Fibroblast of the aortic adventitia (primary cell): ENCODE measurements at places on chromosomes 13 and 19.

DNA sequence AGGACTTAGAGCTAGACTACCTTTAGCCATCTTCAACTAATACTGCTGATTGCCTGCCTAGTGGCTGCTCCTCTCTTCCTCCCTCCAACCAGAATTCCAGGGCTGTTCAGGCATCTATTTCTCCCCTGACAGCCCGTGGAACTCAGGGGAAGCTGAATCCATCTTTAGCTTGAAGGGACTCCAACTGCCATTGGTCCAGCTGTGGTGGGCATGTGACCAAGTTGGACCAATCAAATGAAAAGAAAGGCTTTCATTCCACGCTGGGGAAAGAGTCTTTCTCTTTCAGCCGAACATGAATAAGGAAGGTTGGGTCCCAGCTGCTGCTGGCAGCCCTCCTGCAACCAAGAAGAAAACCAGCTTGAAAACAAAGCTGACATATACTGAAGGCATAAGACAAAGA, 168.5 kb upstream of the OBI1 start:
- no peak for DNase-seq

DNA sequence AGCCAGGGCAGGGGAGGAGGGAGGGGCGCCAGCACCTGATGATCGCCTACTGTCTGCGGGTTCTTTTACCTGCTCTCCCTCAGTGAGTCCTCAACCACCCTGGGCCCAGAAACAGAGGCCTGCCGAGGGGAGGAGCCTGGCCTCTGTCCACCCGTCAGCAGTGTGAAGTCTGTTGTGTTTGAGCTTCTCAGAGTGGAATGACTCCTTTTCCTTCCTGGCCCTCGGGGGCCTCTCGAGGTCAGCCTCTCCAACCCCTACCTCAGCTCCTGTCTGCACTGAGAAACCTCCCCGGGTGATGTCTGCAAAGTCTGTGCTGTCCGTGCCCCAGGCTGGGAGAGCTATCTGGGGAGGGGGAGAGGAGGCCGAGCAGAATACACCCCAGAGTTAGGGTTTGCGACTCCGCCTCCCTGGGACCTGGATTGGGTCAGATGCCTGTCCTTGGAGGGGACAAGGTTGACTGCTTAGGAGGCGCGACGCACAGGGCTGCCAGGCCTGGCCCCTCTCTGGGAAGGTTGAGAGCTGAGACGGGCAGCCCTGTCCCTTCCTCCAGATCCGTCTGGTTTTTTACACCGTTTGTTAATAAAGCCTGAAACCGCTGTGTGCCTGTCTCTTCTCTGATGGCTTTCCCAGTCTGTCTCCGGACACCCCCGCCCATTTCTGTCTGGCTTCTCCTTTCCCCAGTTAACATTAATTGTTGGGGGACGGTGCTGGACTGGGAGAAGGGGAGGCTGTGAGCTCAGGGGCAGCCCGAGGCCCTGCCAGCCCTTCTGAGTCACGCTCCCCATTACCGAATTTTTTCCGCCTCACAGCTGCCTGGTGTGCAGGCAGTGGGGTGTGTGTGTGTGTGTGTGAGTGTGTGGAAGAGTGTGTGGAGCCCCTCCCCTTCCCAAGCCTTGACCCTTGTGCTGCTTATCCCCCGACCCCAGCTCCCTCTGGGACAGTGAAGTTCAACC, 989 bp upstream of the SSC5D start:
- peak; percentile 96 for DNase-seq

DNA sequence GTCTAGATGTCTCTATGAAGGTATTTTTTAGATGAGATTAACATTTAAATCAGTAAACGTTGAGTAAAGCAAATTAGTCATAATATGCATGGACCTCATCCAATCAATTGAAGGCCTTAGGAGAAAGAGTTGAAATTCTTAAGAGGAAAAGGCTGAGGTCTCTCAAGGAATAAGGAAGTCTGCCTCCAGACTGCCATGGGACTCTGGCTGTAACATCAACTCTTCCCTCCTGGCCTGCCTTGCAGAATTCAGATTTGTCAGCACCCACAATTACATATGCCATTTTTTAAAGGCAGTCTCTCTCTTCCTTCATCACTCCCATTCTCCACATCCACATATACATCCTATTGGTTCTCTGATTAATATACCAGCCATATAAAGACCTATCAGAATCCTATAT, 28.8 kb upstream of the INTS6 start:
- no peak for DNase-seq

DNA sequence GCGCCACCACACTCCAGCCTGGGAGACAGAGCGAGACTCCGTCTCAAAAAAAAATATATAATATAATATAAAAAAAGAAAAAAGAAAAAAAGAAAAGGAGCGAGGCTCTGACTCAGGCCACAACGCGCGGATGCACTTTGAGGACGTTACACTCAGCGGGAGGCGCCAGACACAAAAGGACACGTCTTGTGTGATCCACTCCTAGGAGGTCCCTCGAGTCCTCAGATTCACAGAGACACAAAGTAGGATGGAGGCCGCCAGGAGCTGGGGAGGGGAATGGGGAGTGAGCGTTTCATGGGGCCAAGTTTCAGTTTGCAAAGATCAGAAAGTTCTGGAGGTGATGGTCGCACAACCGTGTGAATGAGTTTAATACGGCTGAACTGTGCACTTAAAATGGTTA, 8.5 kb upstream of the ABHD17A start:
- DNase-seq, result no peak

GRCh38 chr19:5612891-5613865, 9.4 kb downstream of the SAFB2 start:
- no peak for DNase-seq

DNA sequence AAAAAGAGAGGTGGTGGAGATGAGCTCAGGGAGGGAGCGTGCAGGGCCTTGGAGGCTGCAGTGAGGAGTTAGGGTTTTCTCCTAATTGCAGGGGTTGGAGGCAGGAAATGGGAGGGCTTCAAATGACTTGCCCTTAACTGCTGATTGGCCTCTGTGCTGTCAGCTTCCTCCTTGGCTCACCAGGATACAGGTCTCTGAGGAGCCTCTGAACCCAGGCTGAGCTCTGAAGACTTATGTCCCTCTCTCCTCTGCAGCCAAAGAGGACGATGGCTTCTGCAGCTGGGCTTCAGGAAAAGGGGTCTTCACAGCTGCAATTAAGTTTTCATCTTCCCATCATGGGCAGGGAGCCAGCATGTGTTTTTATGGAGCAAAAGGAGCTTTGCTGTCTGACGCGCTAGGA, 6.7 kb upstream of the RANBP3 start:
- DNase-seq, result no peak
